ENCODE measurements at places on chromosomes 11 and 22. TPM values are rescaled to one million over a fixed set of nuclear protein-coding genes. Genes with fewer than 3 reads are reported as not detected.
A peak's percentile ranks its signal among the peaks of the same experiment; 100 is the strongest.

The CECR2 gene
- not detected for polyA plus RNA-seq

The OR51Q1 gene
- polyA plus RNA-seq = not detected

The DTX4 gene
- 3.0 TPM for polyA plus RNA-seq

The C11orf21 gene
- polyA plus RNA-seq = not detected

The GATD1 gene
- 48.1 TPM for polyA plus RNA-seq

DNA sequence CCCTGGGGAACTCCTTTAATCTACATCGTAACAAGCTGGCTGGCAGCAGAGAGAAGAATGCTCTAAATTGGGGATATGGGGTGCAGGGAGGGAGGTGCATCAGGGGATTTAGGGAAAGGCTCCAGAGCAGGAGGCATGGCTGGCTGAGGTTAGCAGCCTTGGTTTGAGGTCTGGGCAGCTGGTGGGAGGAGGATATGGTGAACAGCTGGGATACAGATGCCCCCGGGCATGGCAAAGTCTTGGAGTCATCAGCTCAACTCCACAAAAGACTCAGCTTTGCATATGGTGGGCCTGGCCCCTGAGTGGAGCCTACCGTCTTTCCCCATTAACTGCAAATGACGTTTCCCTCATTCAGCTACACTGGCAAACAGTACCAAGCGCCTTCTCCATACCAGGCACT is 5.4 kb downstream of the FAM83F start:
- no peak for DNase-seq

DNA sequence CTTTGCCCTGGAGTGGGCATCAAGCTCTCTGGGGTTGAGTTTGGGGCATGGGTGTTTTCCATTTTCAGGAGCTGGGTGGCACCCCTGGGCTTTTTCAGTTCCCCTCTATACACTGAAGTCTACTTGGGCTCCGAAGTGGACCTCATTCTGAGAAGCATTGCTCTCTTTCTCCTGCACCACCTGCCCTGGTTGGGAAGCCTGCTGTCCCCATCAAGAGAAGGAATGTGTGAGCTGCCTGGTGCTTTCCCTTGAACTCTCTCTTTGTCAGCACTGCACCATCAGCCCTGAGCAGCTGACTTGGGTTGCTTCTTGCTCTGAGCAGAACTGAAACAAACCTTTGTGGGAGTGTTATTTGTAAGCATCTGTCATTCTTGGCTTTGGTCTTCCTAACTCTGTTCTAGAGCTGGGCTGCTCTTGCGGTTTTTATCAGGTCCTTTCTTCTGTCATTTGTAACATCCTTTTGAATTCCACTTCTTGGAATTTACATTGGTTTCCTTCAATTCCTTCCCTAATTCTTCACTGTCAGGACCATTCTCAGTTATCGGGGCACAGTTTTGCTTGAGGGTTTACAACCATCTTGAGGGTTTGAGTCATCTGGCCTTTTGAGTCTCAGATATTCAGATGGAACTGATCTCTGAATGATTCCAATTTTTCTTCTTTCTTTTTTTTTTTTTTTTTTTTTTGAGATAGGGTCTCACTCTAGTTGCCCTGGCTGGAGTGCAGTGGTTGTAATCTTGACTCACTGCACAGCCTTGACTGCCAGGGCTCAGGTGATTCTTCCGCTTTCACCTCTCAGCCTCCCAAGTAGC is 20.5 kb downstream of the UBE2L3 start:
- DNase-seq = peak; percentile 67

DNA sequence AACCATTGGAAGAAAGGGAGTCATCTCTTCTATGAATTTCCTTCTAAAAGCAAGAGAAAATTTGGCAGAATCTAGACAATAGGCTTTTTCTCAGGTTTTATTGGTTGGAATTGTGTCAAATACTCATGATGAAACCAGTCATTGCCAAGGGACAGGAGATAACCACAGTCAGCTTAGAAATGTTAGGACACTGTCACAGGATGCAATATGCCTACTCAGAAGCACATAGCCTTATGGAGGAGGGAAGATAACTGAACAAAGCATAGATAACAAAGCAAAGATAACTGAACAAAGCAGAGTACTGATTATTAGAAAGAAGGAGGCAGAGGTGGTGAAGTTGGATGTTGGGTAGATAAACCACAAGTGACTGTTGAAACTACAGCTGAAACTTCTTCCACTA is 303.5 kb upstream of the PDGFD start:
- no peak for DNase-seq

GRCh38 chr11:11020747-11021149 is 162.9 kb upstream of the ZBED5 start:
- peak; percentile 26 for DNase-seq

Measured in IMR-90 (cell line).